ENCODE measurements at places on chromosomes 3 and 15.

GRCh38 chr3:197750396-197750831 lies 731 bp downstream of the FYTTD1 start:
- no peak for DNase-seq

GRCh38 chr15:48119277-48119676 lies 1.5 kb upstream of the SLC24A5 start:
- no peak for DNase-seq

GRCh38 chr15:77825252-77825542 lies 192.5 kb upstream of the LINGO1 start:
- DNase-seq: no peak

- no peak for DNase-seq
These were observed 38.1 kb downstream of the CTDSPL start for GRCh38 chr3:37899711-37900306.
